ENCODE measurements at places on chromosomes 7 and 10.

GRCh38 chr10:48658975-48659269 lies 25.8 kb upstream of the WDFY4 start:
- DNase-seq = no peak

DNA sequence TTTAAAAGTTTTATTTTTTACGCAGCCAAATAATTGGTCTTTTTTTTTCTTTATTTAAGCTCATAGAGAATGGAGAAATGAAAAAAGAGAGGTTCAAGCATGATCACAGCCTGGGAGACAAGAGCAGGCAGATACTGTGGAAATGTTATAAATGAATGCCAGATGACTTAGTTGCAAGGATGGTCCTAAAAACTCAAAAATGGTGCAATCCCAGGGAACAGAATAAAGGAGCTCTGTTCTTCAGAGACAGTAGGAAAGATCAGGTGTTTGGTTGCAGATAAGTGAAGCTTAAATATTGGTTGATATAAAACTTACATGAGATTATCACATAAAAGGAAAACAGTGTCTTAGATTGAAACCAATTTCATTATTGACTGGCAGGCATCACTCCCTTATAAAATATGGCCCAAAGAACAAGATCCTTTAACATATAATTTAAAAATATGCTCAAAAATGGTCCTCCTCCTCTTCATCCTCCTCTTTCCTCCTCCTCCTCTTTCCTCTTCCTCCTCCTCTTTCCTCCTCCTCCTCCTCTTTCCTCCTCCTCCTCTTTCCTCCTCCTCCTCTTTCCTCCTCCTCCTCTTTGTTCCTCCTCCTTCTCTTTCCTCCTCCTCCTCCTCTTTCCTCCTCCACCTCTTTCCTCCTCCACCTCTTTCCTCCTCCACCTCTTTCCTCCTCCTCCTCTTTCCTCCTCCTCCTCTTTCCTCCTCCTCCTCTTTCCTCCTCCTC lies 18.6 kb downstream of the GNAT3 start:
- no peak for DNase-seq

GRCh38 chr10:89120931-89121763 lies 86.0 kb downstream of the CH25H start:
- no peak for DNase-seq

- DNase-seq = no peak
These were observed 174.4 kb downstream of the CDCA7L start for GRCh38 chr7:21771266-21771665.

- no peak for DNase-seq
These were observed 49.0 kb downstream of the HTRA1 start for GRCh38 chr10:122510326-122510725.

DNA sequence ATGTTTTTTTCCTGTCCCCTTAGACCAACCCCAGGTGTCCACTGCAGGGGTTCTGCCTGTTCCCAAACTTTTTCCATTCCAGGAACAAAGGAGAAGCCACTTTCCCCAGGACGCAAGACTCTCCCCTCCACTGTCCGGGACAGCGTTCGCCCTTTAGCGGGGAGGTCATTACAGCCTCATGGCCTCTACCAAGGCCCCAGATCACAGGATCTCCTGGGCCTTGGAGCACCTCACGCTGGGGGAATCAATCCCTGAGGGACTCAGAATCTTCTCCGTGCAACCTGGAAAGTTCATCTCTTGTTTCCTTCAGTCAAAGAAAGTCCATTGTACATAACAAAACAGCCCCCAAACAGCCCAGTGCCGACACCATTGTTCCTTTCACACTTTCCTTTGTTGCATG lies 41.2 kb downstream of the MKI67 start:
- no peak for DNase-seq

DNA sequence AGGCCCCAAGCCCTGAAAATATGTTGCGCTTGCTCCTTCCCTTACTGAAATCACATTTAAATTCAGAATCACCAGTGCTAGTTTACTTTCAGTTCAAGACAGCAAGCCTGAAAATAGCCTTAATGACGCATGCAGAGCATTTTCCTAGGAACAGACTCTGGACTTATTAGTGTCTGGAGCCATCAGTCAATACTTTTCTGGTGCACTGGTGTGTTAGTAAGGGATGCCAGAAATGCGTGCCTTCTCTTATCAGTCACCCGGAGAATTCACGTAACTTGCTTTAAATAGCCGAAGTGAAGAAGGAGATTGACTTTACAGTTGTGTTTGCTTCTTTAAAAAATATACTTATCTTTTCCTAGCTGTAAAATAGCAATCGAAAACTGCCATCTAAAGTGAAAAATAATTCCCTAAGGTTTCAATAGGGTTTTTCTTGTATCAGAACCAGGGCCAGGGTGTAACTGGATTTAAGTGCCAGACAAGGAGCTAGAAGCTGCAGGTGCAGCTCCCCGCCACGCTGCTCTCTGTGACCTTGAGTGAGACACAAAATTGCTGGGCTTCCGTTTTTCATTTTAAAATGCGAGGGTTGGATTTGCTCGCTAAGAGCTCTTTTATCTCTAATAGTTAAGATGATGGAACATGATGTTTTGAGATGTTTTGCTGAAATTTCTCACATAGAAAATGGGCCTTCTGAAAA lies 177.8 kb downstream of the NSUN6 start:
- DNase-seq = no peak

- DNase-seq = no peak
These were observed 807.9 kb upstream of the LRRN3 start for GRCh38 chr7:110283056-110283455.

DNA sequence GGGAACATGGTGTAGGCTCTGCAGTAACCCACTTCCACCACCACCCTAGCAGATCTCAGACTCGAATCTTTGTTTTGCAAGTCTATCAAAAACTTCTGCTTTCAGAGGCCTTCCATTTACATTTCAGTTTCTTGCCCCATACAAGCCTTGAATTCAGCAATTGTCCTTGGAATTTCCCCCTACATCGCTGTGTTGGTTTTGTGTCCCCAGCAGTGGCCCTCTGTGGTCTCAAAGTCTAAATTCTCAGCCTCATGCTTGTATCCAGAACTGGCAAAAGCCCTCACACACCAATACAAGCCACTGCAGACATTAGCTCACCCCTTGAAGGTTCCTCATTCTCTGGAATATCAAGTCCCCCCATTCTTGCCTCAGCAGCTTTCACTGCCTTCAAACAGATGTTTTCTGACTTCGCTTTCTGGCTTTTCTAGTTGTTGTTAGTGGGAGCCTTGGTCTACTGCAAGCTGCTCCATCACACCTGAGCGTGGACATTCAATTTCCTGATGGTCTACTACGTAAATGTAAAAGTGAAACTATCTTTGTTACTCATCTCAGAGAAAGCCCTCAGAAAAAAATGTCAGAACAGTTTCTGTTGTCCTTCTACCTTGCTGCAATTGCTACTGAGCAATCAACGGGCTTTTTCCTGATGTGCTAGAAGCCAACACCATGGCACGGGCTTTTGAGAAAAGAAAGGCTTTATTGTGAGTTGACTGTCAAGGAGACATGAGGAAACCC lies 1.8 kb upstream of the NUB1 start:
- DNase-seq = no peak

- DNase-seq = no peak
These were observed 8.8 kb upstream of the ZCCHC24 start for GRCh38 chr10:79454259-79454658.

DNA sequence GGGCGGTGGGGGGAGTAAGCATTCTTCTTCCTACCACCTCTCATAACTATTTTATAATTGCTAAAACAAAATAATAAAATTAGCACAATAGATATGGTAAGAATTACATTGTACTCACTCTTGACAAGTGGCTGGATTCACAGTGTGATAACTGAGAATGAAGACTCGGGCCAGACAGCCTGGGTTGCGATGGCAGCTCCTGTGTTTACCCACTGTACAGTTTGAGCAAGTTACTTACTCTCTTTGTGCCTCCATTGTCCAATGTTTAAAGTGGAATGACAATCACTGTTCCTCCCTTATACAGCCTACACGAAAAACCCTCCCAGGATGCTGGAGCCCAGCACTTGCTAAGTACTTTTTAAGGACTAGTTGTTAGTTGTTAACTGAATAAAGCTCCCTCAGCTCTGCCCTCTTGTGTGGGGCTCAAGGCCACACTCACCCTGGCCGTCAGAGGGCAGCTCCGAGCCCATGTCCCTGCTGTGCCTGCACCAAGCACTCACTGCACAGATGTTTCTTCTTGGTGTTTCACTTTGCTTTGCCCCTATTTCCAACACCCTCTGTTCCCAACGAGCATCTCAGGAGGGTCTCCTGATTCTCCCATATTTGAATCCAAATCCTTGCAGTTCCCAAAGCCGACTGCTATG lies 56.4 kb upstream of the NPS start:
- no peak for DNase-seq

DNA sequence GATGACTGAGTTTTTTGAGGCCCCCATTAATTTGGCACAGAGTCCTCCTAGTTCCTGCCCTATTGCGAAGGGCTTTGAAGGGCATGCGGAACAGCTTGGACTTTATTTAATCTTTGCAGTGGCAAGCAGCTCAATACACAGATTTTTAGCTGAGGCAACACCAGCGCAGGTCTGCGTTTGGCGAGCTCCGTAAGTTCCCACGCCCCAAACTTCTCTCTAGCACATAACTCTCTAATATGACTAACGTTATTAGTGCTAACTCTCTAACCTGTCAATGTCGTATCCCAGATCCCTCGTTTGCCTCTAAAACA lies 366 bp upstream of the TAF3 start:
- DNase-seq = no peak

GRCh38 chr7:77979219-77979618 lies 180.6 kb downstream of the PHTF2 start:
- DNase-seq = no peak

- no peak for DNase-seq
These were observed 138.0 kb upstream of the MTPN start for GRCh38 chr7:136114966-136115762.

- DNase-seq = peak; percentile 70
These were observed 148.8 kb downstream of the HECW1 start for GRCh38 chr7:43260980-43261878.

GRCh38 chr7:22709857-22710256 lies 17.1 kb upstream of the IL6 start:
- DNase-seq = no peak

- no peak for DNase-seq
These were observed 24.9 kb upstream of the NPS start for GRCh38 chr10:127524229-127524628.

GRCh38 chr7:26143298-26144048 lies 8.5 kb upstream of the NFE2L3 start:
- DNase-seq = no peak

DNA sequence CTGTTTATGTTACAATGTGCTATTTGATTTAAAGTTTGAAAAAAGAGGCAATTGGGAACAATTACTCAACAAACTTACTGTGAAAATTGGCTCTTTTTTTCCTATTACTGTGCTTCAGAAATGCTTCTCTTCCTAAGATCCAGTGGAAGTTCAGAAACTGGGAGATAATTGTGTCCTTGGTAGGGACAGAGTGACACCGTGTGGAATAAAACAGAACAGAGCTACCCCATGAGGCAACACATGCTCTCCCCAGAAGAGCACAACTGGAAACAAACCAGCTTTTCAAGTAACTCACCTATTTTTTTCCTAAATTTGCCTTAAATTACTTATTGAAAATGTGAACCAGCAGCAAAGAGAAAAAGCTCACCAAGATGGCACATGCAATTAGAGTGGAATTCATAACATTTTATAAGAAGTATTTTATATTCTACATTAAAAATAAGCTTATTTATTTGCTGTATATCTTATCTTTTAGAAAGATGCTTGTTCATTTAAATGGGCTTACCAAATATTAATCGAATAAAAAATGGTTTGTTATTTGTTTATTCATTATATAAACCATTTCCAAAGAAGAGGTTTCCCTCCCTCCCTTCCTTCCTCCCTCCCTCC lies 346.1 kb upstream of the ANKRD30A start:
- DNase-seq = no peak

GRCh38 chr7:102938679-102939078 lies 25.9 kb downstream of the LRRC17 start:
- DNase-seq = no peak

DNA sequence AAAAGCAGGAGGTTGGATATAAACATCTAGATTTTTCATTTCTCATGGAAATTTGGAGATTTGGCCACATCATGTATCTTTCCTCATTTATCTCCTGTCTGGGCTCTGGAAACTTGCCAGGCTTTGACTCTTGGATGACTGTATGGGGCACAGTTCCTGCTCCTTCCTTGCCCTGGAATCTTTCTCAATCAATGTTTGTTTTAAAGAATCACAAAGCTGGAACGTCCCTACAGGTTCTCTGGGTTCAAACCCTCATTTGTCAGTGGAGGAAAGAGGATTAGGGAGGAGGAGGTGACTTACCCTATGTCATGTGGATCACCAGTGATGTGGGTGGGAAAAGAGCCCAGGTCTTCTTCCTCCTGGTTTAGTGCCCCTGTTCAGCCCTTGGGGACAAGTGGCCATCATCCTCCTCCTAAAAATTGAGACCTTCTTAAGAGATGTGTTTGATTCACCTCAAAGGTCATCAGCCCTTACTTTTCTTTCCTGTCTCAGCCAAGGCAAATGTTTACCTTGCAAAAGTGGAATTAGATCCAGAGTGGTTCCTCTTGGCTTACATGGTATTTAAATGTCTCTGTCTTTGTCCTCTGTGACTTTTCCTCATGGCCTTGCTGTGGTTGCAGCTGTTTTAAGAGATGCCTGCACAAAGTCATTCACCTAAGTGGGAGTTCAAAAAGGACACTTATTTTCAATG lies 38.8 kb upstream of the PDZD8 start:
- DNase-seq = no peak

- no peak for DNase-seq
These were observed 11.5 kb upstream of the KLRG2 start for GRCh38 chr7:139494835-139495579.

GRCh38 chr7:150430465-150431085 lies 19.9 kb upstream of the GIMAP8 start:
- DNase-seq = no peak

DNA sequence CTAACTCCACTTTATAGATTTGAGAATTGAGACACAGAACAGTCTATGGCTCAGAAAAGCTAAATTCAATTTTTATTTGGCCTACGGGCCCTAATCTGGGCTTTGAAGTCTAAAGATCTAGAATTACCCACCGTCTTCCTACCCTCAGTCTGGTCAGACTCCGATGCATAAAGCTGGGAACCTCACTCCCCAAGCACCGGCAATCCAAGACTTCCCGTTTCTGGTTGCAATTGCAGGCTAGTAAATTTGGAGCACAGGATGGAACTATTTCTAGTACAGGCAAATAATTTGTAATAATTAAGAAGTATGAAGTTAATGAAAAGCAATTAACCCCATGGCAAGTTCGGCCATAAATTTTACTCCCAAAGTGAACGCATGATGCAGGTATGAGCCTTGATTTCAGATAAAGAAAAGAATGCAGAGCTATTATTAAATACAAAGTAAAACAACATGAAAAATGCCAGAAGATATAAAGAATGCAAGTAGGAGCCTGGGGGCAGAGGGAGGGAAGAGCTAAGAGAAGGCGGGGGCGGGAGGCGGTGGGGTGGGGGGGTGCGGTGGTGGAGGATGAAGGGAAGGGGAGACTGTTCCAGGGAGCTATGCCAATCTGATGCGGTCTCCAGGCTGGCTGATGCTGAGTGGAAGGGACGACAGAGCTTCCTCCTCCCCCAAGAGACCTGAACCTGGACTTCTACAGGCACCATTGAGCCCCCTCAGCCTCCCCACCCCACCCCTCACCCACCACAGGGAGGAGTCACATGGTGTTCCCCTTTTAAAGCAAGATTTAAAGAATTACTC lies 45.1 kb downstream of the BPGM start:
- DNase-seq = no peak
